Vagina (tissue), 2 donors: ENCODE measurements at places on chromosomes 12 and 14.

DNA sequence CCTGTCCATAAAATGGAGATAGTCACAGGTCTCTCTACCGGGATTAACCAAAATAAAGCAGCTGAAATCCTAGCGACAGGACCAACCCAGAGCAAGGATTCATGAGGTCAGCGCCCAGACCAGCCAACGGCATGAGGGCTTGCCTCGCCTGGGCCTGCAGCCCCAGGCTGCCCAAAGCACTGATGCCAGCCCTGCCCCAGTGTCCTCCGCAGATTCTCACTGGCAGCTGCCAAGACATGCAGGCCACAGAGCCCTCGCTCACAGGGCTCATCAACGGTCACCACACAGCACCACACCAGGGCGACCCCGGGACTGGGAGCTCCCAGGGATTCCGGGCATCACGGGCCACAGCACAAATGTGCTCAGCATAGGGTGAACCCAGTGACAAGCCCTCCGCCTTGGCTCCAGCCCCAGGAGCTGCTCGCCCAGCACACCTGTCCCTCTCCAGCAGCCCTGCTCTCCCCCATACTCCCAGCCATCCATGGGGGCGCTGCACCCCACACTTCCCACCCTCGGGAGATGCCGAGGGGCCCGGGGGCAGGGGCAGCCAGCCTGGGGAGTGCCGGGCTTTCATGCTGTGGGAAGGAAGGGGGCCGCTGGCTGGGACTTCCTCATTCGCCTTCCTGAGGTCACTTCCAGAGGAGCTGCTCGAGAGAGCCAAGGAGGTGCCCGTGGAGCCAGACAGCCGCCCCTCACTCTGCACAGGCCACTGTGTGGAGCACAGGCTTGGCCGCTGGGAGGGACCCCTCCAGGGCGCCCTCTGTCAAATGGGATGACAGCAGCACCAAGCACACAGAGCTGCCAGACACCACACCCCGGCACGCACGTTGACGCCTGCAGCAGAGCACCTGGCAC, 14.1 kb downstream of the RAB35 start:
- DNase-seq, result no peak
- H3K27ac ChIP-seq, result peak overlapping the region; percentile 45
- peaks cover 35% of the 10 kb centered on the region for H3K4me1 ChIP-seq
- H3K36me3 ChIP-seq, result peaks cover 44% of the 10 kb centered on the region

- no peak for DNase-seq
- H3K27ac ChIP-seq, result no peak overlapping the region
- H3K4me1 ChIP-seq, result peaks cover 44% of the 10 kb centered on the region
- no peak overlapping the region for H3K4me3 ChIP-seq
These were observed 83.9 kb downstream of the ZFP36L1 start for GRCh38 chr14:68709007-68709406.

DNA sequence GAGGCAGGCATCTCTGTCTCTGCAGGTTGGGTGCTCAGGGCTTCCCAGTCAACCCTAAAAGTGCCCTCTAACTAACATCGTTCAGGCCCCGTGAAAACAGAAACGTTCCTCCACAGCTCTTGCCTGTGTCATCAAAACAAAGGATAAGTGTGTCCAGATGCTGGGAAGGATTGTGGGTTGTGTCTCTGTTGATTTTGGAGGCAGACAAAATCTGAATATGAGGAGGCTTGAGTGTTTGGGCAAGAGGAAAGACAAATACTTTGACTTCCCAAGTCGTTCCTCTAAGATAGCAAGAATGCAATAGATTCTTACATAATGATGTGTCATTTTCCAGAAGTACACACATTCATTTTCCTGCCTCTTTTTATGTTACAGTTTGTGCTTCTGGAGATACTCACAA, 52.9 kb downstream of the SERPINA3 start:
- no peaks in the 10 kb centered on the region for H3K36me3 ChIP-seq
- no peak overlapping the region for H3K4me3 ChIP-seq
- peaks cover 3% of the 10 kb centered on the region for H3K4me1 ChIP-seq
- no peaks in the 10 kb centered on the region for H3K27me3 ChIP-seq
- no peak for DNase-seq

- no peaks in the 10 kb centered on the region for H3K36me3 ChIP-seq
- H3K27me3 ChIP-seq, result no peaks in the 10 kb centered on the region
- H3K4me1 ChIP-seq, result peaks cover 14% of the 10 kb centered on the region
- H3K27ac ChIP-seq, result peak within 1 kb of the TSS; percentile 90
These were observed at the start of gene PYGL for GRCh38 chr14:50943943-50944646. Gene PYGL (minus strand): TSS chr14:50944483. CDS start chr14:50944403, 80 bp downstream.

DNA sequence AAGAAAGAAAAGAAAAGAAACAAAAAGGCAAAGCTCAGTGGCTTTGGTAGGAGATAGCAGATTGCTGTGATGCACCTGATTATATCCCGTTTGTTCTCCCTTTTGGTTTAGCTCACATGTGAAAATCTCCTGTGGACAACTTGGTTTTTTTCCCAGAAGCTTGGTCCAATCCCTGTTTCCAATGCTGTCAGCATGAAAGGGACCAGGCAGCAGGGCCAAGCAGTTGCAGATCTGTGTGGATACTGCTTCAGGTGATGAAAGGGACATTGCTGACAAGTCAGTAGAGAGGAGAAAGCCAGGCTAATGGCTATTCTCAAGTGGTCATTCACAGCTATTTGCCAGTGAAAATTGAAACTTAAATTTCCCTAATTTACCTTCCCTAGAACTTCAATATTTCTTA, 18.8 kb upstream of the SLCO1A2 start:
- H3K4me3 ChIP-seq, result no peak overlapping the region
- H3K27me3 ChIP-seq, result no peaks in the 10 kb centered on the region

DNA sequence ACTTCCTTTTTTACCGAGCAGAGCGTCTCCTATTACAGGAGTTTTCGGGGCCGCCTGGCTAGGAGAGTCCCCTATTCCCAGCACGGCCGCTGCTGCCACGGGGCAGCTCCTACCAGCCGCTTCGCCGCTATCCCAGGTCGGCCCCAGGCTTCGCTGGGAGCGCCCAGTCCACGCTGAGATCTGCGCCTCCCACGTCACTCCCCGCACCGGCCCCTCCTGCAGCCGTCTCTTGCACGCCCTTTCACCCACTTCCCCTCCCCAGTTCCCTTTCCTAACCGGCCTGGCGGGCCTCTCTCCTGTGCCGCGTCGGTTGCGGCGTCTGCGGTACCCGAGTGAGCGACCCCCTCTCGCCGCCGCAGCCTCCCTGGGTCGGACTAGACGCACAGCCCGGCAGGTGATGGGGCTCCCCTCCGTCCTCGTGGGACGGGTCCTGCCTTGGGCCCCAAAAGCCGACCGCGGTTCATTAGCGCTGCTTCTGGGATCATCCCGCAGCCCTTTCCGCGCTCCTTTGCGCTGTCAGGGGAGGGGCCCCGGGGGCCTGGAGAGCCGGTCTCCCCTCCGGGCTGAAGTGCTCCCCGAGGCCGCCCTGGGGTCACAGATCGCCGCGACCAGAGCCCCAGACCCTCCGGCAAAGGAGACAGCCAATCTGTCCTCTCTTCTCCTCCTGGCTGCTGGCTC, 1318.4 kb downstream of the TMEM121 start:
- H3K27me3 ChIP-seq, result no peaks in the 10 kb centered on the region
- H3K4me3 ChIP-seq, result peak overlapping the region; percentile 38
- peaks cover 8% of the 10 kb centered on the region for H3K4me1 ChIP-seq
- no peaks in the 10 kb centered on the region for H3K36me3 ChIP-seq
- peak; percentile 80 for DNase-seq
- peak overlapping the region; percentile 60 for H3K27ac ChIP-seq

GRCh38 chr12:109820816-109821381, 12.3 kb downstream of the TRPV4 start:
- H3K27ac ChIP-seq, result no peak overlapping the region
- no peak overlapping the region for H3K4me3 ChIP-seq
- H3K4me1 ChIP-seq, result peaks cover 14% of the 10 kb centered on the region
- no peaks in the 10 kb centered on the region for H3K27me3 ChIP-seq

DNA sequence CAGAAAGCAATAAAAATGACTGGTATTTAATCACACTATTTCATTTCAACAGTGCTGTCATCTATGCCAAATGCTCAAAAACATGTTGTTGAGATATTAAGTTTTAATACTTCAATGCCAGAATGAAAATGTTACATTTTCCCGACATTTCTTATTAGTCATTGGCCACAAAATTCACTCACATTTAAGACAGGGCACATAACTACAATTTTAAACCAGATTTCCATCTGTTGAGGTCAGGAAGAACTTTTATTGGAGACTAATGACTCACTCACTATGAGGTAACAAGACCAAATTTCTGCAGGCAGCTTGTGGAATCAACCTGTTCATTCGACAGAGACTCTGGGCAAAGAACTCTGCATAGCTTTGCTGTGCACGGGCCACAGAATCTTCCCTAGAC, 36.8 kb downstream of the PPTC7 start:
- H3K27ac ChIP-seq, result peak overlapping the region; percentile 82
- no peak for DNase-seq
- no peaks in the 10 kb centered on the region for H3K27me3 ChIP-seq
- peaks cover 87% of the 10 kb centered on the region for H3K4me1 ChIP-seq
- H3K4me3 ChIP-seq, result no peak overlapping the region

DNA sequence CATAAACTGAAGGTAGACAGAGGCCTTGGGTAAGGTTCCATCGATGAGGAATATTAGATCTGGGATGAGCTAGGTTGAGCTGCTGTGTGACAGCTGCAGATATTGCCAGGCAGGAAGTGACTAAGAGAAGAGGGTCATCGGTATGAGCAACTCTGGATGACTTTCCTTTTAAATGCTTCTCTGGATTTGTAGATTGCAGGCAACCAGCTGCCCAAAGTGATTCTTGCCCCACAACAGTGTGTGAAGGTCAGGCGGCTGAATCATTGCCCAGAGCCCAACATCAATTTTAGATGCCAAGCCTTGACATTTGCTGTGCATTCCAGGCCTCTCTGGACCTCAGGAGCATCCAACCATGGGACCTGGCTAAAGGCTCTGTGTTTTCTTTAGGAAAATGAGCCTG, 255.9 kb downstream of the DPF3 start:
- no peaks in the 10 kb centered on the region for H3K27me3 ChIP-seq
- no peak overlapping the region for H3K27ac ChIP-seq
- H3K4me3 ChIP-seq, result no peak overlapping the region
- DNase-seq, result no peak

DNA sequence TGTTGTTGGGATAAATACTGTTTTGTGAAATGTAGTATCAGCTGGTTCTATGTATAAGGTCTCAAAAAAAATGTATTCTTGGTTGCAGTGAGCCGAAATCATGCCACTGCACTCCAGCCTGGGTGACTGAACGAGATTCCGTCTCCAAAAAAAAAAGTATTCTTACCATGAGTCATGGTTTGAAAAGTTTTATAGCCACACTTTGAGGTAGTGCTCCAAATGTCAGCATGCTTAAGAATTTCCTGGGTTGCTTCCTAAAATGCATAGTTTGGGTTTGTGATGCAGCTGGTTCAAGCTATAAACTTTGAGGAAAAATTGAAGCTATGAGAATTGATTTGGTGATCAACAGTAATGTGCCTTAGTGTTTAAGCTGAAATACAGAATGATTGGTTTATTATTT, 48.0 kb downstream of the ETNK1 start:
- no peak for DNase-seq
- H3K27me3 ChIP-seq, result no peaks in the 10 kb centered on the region
- H3K36me3 ChIP-seq, result peaks cover 27% of the 10 kb centered on the region
- no peaks in the 10 kb centered on the region for H3K4me1 ChIP-seq

- H3K36me3 ChIP-seq, result no peaks in the 10 kb centered on the region
- H3K4me1 ChIP-seq, result no peaks in the 10 kb centered on the region
- DNase-seq, result no peak
- H3K27ac ChIP-seq, result peak overlapping the region; percentile 51
- H3K4me3 ChIP-seq, result no peak overlapping the region
- no peaks in the 10 kb centered on the region for H3K27me3 ChIP-seq
These were observed 237.9 kb downstream of the IPO8 start for GRCh38 chr12:30457621-30458289.

GRCh38 chr14:61797309-61797708, 35.1 kb downstream of the SNAPC1 start:
- H3K27ac ChIP-seq, result no peak overlapping the region
- no peaks in the 10 kb centered on the region for H3K27me3 ChIP-seq
- H3K36me3 ChIP-seq, result no peaks in the 10 kb centered on the region
- H3K4me1 ChIP-seq, result peaks cover 10% of the 10 kb centered on the region
- DNase-seq, result no peak
- no peak overlapping the region for H3K4me3 ChIP-seq

DNA sequence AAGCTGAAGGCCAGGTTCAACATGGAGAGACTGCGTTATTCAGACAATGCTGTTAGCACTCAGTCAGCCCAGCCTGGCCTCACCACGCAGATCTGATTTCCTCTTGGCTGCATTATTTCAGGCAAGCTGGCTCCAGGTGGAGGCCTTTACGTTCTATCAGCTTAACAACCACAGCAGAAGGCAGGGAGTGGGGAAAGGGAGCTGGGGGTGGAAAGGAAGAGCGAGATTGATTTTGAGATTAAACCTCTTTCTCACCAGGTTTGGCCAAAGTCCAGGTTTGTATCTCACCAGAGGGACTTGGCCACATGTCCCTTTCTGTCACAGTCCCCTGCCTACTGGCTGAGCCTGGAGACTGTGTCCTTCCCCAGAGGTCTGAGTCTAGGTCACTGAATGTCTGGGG, 543.7 kb upstream of the TMEM132C start:
- no peak for DNase-seq
- H3K27me3 ChIP-seq, result no peaks in the 10 kb centered on the region
- no peak overlapping the region for H3K27ac ChIP-seq

- H3K27me3 ChIP-seq, result no peaks in the 10 kb centered on the region
- no peak for DNase-seq
- no peaks in the 10 kb centered on the region for H3K4me1 ChIP-seq
- H3K4me3 ChIP-seq, result no peak overlapping the region
- H3K27ac ChIP-seq, result no peak overlapping the region
- no peaks in the 10 kb centered on the region for H3K36me3 ChIP-seq
These were observed 12.0 kb downstream of the CATSPERB start for GRCh38 chr14:91719839-91720238.

DNA sequence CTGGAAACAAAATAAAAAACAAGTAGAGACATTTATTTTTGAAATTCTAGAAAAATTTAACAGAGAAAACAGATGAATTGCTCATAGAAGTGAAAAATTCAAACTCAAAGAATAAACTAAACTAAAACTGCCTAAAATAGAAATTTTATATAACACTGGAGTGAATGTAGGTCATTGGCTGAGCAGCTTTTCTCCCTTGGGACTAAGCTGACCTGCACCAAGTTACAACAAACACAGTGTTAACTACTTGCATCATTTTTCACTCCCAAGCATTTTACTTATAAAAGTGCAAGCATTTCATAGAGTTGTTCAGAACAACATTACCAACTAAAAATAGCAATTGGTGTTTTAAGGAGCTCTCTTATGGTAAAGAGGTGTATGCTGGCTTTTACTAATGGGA, 298.1 kb downstream of the MED13L start:
- no peak overlapping the region for H3K4me3 ChIP-seq
- H3K27me3 ChIP-seq, result no peaks in the 10 kb centered on the region
- no peak overlapping the region for H3K27ac ChIP-seq
- DNase-seq, result no peak

- H3K4me3 ChIP-seq, result no peak overlapping the region
- H3K27me3 ChIP-seq, result no peaks in the 10 kb centered on the region
- H3K4me1 ChIP-seq, result no peaks in the 10 kb centered on the region
- no peak for DNase-seq
- no peak overlapping the region for H3K27ac ChIP-seq
These were observed 100.5 kb upstream of the TMCC3 start for GRCh38 chr12:94750864-94751263.

DNA sequence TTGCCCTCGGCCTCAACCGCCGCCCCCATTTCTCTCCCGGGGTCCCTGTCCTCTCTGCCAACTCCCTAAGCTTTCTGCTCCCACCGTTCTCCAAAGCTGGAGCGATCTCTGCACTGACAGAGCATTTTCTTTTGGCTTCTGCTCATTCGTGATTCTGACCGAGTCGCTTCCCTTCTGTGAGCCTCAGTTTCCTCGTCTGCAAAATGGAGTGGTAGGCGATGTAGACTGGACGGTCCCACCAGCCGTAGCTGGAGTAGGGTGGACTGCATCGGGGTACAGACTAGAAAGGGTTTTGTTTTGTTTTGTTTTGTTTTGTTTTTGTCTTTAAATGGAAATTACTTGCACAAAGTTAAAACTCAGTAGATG, 2.4 kb downstream of the VSX2 start:
- DNase-seq, result no peak
- H3K27ac ChIP-seq, result no peak overlapping the region
- H3K36me3 ChIP-seq, result no peaks in the 10 kb centered on the region
- peaks cover 30% of the 10 kb centered on the region for H3K4me1 ChIP-seq
- H3K27me3 ChIP-seq, result peaks cover 28% of the 10 kb centered on the region
